ENCODE measurements at places on chromosomes 5 and 9.

GRCh38 chr5:168207450-168208029 lies 83.9 kb upstream of the WWC1 start:
- DNase-seq = no peak

DNA sequence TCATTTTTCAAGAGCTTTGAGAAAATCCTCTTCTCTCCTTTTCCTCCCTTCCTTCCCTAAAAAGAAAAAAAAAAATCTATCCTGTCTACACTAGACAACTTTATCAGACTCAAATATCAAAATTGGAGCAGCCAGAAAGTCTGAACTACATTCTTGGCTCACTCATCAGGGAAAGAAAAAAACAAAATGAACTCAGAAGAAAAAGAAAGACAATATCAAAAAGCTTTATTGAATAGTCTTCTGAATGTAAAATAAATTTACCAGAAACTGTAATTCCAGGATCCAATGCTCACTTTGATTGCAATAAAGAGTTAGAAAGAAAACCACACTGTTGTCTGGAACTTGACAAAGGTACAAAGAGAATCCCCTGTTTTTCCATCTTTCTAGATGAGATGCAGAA lies 507.2 kb upstream of the MPDZ start:
- no peak for DNase-seq

- DNase-seq = no peak
Measured at GRCh38 chr9:88106492-88106891, 31.8 kb downstream of the SPATA31C2 start.

DNA sequence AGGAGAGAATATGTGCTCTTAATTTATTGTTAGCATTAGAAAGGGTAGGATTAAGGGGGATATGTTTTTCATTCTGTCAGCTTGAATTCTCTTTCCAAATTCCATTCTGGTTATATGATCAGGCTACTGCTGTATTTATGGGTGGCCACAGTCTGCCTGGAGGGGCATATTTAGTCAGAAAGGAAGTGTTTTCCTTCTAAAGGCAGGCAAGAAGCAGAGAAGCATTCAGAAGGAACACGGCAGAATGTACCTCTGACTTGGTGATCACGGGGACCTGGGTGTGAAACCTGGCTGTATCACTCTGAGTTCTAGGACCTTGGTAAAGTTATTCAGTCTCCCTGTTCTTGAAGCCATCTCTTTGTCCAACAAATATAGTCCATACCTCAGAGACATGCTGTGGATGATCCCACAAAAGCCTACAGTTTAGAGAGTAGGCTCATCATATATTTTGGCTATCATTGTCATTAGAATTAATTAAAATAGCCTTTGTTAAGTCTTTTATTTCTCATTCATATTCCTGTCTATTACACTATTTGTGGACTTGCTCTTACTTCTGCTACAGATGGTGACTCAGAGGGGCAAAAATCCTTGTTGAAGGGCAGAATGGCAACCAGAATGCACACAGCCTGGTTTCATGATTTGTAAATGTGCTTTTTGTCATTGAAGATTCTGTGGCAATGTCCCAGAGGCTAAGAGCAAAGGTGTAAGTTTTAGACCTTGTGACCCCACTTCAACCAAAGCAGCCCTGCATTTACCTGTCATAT lies 2.7 kb downstream of the TNC start:
- DNase-seq = no peak

DNA sequence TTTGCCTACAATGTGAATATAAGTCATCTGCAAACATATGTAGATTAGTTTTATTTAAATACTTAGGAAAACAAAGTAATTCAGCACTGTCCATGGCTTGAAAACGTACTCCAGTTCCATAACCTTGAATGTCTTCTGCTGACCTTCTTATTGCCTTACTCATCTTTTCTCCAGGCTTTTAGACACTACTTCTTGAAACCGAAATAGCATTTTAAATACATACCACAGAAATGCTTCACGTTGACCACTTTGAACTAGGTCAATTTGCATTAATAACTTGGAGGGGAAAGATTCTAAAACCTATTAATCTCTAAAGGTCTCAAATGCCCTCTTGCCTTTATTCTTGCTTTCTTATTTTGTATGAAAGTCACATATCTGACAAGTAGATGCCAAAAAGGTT lies 995.4 kb upstream of the ACO1 start:
- DNase-seq = no peak

- DNase-seq = no peak
Measured at GRCh38 chr5:128408622-128409021, 129.4 kb downstream of the FBN2 start.

DNA sequence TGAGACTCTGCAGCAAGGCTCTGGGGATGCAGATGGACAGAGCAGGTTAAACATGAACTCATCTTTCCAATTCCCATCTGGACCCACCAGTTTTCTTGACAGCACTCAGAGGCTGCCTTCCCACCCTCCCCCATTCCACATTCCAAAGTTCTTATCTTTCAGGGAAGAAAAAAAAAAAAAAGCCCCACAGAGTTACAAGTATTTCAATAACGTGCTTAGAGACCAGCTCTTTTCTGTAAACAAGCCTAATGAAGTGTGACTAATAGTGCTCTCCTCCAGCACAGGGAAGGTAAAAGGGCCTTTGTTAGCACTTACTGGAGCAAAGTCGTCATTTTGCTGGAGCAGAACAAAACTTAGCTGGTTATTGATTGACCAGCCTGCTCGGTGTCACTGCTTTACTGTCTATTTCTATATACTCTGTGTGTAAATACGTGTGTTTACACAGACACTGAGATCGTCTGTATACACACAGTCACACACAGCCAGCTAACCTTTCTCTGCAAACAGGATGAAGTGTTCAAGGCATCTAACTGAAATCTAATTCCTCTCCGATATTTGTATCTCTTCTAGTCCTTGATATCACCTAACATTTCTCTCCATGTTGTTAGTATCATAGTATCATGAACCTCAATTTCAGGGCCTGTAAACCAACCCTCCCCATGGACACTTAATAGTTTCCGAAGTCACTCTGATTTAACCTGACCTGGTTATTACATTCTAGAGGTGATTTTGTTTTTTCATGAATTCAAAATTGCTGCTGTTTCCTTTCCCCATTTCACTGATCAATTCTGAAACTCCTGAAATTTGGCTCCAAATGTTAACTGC lies 84.9 kb downstream of the ZNF608 start:
- peak; percentile 72 for DNase-seq

GRCh38 chr9:87441251-87441650 lies 56.4 kb upstream of the DAPK1 start:
- no peak for DNase-seq

DNA sequence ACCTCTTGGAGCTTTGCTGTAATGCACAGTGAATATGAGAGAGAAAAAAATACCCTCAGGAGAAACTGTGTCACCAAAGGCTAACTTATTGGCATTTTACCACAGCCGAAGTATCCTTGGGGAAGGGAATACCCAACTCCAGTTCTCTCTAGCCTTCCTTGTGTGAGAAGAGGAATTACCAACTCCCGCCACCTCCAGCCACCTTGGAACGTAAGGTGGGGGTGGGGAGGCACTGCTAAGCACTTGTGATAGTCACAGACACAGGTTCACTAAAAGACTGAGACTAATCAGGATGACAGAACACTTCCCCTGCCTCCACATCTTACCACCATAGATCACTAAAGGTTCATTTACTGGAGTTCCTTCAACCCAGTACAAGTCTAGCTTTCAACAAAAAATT lies 102.0 kb upstream of the ADAMTS19 start:
- no peak for DNase-seq

- DNase-seq = no peak
Measured at GRCh38 chr5:137264573-137264972, 234.6 kb downstream of the SPOCK1 start.

GRCh38 chr9:130779153-130779855 lies 55.8 kb upstream of the ABL1 start:
- no peak for DNase-seq

DNA sequence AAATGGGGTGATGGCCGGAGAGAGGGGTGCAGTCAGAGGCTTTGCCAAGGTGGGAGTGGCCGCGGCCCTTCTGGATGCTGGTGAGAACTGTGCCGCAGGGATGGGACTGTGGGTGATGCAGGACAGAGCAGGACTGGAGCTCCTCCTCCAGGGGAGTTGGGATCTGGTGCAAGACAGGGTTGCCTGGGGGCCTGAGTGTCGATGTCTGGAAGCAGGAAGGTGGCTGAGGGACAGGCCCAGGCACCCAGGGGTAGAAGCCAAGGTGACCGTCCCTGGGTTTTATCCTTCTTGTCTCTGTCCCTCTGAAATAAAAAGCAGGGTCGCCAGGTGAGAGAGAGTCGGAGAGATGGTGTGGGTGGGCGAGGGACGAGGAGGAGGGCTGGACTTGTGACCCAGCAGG lies 89.1 kb upstream of the IER5L start:
- no peak for DNase-seq

DNA sequence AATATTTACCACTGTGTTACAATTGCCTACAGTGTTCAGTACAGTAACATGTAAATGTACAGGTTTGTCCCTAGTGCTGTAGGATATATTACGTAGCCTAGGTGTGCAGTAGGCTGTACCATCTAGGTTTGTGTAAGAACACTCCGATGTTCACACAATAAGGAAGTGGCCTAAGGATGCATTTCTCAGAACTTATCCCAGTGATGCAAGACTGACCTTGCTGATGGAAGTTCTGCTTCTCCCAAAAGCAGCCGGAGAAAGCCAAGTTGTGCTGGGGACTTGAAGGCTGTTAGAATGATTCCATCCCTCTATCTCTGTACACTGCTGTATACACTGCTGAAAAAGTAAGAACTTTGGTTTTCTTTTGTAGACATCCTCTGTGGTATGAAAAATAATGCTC lies 21.6 kb downstream of the NEUROG1 start:
- DNase-seq = no peak

DNA sequence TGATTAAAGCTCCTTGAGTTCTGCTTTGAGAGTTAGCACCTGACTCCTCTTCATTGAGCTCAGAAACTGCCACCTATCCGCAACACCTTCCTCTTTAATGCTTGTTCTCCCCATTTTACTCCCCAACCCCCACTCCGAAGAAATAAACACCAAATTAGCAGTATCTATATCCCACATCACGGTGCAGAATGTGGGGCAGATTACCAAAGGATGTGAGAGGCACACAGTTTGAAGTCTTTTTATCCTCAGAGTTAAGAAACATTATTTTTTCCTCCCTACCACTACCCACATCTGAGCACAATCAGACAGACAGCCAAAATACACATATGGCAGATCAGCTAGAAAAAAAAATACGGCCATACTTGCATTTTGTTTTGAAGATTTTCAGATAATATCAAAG lies 26.1 kb upstream of the IL7R start:
- DNase-seq = no peak

DNA sequence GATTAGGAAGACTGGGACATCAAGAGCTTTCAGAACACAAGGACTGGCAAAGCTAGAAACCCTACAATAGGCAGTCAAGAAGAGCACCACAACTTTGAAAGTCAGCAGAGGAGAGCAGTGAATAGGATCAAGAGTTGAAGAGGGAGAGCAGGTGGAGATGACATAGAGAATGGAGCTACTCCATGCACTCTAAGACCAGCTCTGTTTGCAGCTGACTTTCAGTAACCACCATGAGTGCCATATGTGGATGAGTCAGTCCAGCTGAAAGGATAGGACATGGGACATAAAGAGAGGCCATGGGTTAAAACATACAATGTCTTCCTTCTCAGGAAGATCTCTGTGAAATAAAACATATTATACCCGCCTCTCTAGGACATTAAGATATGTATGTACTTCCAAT lies 289.1 kb upstream of the KLF4 start:
- no peak for DNase-seq

- DNase-seq = no peak
Measured at GRCh38 chr9:133443248-133443647, 16.5 kb upstream of the CACFD1 start.

DNA sequence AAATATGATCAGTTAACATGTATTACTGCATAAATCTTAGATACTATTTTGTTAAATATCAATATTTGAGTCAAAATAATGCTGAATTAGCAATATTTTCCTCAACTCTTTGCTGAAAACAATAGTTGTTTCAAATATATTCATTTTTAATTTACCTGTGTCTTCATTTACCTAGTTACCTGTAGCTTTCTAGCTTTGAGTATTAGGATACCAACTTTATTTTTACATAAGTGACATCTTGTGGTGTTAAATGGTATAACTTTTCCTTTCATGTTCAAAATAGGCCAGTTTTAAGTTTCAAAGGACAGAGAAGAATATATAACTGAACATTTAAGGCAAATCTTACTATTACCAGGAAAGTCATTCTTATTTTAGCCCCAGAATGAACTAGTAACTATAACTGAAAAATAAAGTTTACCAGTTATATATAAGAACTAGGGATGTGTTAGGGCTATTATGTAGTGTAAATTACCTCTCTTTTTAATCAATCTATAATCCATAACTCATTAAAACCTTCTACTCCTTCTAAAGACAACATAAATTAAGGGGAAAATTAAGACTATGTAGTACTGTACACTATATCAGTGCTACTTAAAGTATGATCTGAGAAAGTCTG lies 25.3 kb downstream of the AP3B1 start:
- no peak for DNase-seq

GRCh38 chr5:124160265-124160664 lies 586.2 kb downstream of the ZNF608 start:
- DNase-seq = no peak

DNA sequence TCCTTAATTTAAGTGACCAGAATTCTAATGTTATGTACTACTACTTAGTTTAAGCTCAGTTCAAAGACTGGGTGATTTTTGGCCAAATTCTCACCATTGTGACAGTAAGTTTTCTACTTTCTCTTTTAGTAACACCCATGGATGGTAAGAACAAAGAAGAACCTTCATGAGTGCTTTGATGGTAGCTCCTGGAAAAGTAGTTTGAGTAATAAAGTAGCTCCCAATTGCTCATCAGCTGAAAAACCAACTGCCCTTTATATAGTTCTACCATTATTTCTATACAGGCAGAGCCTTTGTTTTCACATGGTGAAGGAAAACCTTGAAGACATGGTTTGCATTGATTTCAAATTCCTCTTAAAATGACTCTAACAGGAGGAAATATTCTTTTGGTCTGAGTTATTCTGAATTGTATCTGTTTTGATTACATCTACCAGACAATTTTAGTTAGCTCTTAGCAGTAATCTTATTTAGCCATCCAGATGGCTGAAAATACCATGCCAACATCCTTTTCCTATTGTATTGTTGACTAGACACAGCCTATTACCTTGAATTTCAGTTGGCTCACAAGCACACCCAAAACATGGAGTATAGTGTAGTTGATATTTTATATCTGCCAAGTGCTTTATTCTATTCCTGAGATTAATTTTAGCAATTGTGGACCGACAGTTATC lies 23.7 kb upstream of the STARD4 start:
- no peak for DNase-seq

- peak; percentile 6 for DNase-seq
Measured at GRCh38 chr9:137772281-137772873, 105.2 kb upstream of the CACNA1B start.

DNA sequence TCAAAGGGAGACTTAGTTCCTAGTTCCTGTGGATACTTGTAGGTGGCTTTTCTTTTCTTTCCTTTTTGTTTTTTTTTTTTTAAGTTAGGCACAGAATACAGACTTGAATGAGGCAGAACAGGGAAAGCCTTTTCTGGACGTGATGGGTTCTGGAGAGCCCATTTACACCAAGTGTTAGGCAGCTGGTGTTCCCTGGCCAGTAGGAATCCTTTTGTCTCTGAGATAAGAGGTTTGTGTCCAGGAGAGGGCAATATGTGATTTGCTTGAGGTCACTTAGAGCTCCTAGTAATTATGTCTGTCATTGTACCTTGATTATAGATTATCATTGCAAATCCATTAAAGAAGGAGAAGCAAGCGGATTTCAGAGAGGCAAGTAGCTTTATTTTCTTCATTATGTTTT lies 9.1 kb downstream of the MEGF10 start:
- DNase-seq = peak; percentile 25

GRCh38 chr9:89868100-89868499 lies 263.3 kb downstream of the GADD45G start:
- DNase-seq = no peak

- DNase-seq = no peak
Measured at GRCh38 chr5:17282283-17283120, 65.1 kb downstream of the BASP1 start.
